NCI-H748 treated with DMSO at 0.1 percent for 48 hours (cell line): ENCODE measurements at places on chromosomes 7 and 10.

DNA sequence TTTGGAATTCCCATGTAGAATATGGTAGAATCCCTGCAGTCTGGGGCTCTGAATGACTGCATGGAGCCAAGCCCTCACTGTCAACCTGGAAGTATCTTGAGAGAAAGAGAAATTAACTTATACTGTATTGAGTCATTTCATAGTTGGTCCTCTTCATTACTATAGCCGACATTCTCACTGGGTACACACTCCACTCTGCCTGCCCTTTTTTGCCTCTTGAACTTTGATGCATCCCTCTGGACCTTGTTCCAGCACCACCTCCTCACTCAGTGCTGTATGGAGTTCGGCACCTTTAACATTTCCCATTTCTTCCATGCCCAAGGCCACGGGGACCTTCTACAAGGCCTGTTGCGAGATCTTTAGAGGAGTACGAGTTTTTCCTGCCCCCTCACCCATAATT, 4.6 kb upstream of the ARHGAP22 start:
- DNase-seq: no peak

GRCh38 chr7:138563808-138564207, 103.7 kb downstream of the TRIM24 start:
- no peak for DNase-seq

DNA sequence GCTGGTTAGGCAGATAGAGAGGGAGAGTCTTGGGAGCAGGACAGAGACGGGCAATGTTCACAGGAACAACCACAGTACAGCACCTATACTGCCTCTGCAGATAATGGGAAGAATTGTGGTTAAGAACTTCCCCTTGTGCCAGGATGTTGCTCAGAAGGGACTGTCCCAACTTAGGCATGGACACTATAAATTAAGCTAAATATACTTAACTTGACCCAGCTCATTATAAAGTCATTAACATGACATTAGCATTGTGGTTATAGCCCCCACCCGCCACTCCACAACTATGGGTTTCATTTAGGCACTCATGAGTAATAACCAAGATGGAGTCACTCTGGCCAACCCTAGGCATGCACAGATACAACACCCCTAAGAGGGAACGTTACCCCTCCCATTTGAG, 310.9 kb upstream of the NRG3 start:
- DNase-seq: no peak

DNA sequence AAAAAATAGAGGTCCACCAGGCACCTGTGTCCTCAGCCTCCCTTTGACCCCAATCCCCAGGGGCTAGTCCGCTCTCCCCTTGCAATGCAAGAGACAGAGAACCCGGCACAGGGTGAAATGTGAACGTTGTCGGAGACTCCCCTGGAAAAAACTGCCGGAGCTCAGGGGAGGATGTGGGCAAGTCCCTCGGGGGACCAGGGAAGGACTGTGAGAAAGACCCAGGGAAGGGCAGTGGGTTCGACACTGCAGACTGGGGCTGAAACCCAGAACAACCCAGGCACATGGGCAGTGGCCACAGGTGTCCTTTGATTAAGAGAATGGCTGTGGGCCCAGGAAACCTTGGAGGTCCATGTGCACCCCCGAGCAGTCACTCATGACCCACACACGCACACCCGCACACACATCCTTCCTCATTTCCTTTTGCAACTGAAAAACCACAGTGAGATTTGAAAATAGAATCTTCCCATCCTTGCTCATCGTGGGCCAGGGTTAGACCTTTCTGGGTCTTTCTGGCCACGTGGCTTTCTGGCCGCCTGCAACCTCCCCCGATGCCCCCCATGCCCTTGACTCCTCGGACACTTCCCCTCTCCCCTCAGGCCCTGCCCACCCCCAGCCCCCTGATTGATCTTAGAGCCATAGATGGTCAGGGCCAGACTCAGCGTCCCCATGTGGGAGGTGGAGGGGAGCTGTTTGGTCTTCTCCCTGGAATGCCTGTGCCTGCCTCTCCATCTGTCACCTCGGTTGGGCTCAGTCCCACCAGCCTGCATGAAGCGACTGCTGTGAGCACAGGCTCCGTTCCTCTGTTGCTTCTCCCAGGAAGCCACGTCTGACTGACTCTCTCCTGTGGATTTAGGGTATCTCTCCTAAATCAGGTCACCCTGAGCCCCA, 7.9 kb downstream of the LAT2 start:
- DNase-seq: no peak

DNA sequence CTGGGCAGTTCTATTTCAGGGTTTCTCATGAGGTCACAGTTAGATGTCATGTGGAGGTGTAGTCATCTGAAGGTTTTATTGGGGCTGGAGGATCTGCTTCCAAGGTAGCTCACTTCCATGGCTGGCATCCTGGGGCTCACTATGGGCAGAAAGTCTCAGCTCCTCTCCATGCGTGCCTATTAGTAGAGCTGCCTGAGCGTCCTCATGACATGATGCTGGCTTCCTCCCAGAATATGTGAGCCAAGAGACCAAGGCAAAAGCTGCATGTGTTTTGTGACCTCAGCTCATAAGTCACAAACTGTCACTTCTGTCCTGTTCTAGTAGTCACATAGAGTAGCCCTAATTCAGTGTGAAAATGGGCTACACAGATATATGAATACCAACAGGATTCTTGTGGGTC, 524.4 kb downstream of the SUGCT start:
- DNase-seq: no peak

DNA sequence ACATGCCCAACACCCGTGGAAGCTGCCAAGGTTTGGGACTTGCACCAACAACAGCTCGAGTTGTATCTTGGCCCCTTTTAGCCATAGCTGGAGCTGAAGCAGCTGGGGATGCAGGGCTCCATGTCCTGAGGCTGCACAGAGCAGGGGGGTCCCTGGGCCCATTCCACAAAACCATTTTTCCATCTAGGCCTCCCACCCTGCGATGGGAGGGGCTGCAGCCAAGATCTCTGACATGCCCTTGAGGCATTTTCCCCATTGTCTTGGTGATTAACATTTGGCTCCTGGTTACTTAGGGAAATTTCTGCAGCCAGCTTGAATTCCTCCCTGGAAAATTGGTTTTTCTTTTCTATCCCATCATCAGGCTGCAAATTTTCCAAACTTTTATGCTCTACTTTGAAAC, 637.8 kb upstream of the VSTM2A start:
- DNase-seq: no peak

GRCh38 chr7:76371396-76371795, 12.6 kb upstream of the YWHAG start:
- DNase-seq: no peak

- no peak for DNase-seq
Measured at GRCh38 chr10:103833731-103834365, 21.5 kb downstream of the SH3PXD2A start.

DNA sequence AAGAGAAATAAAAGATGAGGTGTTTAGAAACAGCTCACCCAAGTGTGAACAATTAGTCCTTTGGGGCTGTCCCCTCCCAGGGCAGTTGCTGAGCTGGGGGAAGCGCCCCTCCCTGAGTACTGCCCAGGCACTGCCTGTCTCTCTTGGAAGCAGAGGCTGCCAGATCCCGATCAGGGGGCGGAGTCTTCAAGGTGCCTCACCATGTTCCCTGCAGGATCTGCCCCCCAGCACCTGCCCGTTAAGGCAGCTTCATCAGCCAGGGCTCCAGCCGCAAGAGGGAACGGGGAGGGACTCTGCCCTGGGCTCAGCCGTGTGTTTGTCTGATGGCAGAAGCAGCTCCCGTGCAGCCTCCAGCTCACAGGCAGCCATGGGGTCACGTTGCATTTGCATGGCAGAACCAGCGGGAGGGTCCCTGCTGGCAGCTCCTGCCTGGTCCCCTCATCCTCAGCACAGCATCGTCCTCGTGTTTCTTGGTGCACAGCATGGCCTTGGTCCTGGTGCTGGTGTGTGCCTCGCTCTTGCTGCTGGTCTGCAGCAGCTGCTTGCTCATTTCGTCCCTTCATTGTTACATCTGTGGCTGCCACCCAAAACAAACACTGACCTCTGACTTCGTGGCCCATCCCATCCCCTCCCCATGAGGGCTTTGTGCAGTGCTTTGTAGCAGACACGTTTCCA, 10.7 kb upstream of the DPYSL4 start:
- DNase-seq: peak; percentile 51

DNA sequence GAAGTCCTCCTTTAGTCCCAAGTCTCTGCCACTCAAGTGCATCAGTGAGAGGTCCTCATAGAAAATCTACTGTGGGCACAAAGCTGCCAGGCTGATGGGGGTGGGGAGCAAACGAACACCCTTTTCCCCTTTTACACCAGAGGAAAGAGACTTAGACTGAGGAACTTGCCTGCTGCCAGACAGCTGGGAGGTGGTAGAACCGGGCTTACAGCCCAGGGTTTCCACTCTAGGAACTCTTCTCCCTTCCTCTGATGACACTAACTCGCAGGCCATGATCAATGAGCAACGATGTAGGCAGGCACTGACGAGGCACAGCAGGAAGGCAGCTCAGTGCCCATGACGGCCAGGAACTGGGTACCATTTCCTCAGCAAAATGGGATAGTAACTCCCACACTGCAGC, 11.0 kb upstream of the SH2D4B start:
- DNase-seq: no peak

DNA sequence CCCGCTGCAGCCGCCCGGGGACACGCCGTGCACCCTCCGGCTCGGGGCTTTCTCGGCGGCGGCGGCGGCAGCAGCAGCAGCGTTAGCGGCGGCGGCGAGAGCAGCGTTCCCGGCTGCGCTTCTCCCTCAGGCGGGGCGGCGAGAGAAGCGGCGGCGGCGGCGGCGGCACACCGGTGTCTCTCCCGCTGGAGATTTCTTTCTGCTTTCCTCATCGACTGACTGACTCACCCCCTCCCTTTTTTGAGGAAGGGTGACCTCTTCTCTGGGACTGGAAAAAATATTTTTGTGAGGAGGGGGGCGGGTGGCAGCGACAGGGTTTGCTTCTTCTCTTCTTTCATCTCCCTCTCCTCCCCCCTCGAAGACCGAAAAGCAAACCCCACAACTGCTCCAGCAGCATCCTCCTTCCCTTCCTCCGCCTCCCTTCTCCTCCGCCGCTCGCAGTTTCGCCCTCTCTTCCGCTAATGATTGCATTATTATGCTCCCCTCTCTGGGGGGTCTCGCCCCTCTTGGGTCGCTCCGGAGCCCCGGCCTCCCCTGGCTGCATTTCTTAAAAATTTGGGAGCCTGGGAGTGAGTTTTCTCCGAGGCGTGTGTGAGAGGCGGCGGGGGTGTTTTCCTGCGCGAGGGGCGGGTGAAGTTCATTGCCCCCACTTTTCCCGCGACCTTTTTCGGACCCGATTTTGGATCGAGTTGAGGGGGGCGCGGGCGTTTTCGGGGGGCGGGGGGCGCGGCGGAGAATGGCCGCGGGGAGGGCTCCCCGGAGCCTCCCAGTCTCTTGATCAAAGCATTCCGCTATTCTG, 411 bp downstream of the AUTS2 start:
- peak; percentile 42 for DNase-seq

GRCh38 chr7:17185690-17186070, 112.8 kb upstream of the AHR start:
- no peak for DNase-seq

- DNase-seq: no peak
Measured at GRCh38 chr7:44712012-44712411, 36.6 kb upstream of the ZMIZ2 start.

DNA sequence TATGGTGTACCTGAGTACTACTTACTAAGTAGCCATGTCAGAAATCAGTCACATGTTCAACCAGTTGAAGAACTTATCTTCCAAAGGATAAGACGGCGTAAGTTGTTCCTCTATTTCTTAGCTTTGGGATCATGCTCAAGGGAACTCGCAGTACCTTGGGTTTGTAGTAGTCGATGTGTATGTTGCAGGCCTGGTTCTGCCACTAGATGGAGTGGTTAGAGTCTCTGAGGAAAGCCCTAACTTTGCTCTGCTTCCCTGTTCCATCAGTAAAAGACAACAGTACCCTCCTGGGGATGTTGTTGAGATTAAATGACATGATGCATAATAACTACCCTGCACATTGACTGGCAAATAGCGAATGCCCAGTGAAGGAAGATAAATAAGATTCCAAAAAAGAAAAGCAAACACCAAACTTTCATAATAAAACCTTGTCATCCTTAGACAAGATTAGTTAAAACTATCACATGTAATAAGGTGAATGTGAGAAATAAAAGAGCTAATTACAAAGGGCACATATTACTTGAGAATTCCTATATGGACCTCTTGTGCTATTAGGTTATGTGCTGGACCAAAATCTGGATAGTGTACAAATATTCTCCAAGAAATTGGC, 165.9 kb downstream of the ABCA13 start:
- peak; percentile 37 for DNase-seq

- DNase-seq: no peak
Measured at GRCh38 chr10:73554721-73555120, 36.4 kb downstream of the USP54 start.

- DNase-seq: no peak
Measured at GRCh38 chr10:60428387-60428737, 38.7 kb upstream of the ANK3 start.

DNA sequence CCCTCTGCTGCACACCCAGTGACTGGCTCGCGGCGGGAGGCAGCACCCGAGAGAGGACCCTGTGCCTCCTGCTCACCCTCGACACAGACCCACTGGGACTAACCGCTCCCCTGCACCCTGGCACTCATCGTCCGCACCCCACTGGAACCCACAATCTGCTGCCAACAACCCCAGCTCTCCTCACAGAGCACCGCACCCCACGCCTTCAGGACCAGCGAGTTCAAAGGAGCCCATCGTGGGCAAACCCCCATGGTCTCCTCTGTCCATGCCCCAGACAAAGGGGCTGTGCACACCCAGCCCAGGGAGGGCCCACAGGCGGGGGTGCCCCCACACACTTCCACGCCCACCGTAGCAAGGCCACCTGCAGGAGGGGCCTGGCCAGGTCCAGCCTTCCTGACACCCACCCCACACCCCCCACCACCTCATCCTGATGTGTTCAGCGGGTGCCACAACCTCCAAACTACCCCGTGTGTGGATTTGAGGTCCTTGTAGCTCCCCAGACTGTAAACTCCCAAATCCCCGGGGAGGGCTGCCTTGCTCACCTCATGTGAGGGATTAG, 14.0 kb downstream of the RASGEF1A start:
- no peak for DNase-seq

DNA sequence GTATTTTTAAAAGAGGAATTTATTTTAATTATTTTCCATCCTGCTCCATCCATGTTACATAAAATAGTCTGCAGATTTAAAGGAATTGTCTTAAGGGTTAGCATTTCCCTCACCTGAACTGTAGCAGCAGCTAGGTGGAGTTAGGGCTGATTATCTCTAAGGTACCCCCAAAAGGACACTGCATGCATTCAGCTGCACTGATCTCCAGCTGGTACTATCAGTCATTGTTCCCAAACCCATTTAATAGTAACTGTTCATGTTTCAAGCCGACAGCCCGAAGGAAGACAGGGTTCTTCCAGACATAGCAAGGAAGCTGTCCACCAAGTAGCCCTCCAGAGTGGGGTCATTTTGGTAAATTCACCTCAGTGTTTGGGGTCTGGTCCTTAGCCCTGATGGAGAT, 48.7 kb downstream of the FAM171A1 start:
- DNase-seq: no peak

DNA sequence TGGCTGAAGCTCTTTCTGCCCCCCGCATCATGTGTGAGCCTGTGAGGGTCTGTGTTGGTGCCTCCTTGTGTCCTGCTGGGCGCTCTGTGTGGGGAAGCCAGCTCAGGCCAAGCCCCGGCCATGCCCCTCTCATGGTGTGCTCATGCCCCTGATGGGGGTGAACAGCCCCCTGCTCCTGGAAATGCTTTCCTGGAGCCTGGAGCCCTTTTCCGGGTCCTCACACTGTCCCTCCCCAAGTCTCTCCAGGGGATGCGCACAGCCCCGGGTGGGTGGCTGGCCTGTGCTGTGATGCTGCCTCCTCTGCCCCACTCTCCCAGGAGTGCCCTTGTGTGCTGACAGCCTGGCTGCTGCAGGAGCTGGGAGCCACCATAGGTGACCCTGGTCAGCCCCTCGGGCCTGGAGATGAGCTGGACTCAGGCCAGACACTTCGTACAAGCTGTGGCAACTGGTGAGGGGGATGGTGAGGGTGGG, 20.8 kb upstream of the ZNF862 start:
- no peak for DNase-seq
